ENCODE measurements at places on chromosomes 3 and 15.

DNA sequence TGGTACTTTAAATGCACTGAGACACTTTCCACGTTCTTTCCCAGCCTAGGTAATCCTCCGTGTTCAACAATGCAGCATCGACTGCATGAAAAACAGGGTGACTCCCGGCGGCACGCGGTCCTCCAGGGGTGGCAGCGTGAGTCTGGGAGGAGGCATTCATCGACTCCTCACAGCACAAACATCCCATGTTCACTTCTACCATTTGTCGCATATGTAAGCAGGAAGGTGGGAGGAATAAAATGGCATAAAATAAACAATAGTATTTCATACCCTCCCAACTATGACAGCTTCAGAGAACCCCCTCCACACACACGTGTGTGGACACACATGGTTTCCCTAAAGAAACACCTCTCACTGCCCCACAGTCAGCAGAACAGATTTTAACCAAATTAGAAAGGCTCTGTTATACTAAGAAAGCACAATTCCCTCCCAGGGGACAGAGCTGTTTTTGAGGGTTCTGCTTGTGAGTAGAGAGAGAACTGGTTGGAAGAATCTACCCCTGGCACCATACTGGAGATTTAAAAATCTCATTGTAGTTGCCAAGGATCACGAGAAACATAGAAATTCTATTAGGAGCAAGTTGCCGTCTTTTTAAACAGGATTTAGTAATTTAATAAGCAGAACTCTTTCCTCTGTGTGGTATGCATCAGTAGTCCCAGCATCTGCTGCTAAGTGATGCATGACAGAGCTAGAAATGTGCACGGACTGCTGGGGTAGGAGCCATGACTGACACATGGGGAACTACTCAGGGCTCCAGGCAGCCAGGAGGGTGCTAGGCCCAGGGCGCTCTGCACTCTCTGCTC lies 6.0 kb downstream of the FAM43A start:
- no peak for DNase-seq

- DNase-seq, result no peak
These were observed 25.1 kb upstream of the RPL29 start for GRCh38 chr3:52020796-52021195.

- no peak for DNase-seq
These were observed 72.4 kb downstream of the PRICKLE2 start for GRCh38 chr3:64152676-64153466.

DNA sequence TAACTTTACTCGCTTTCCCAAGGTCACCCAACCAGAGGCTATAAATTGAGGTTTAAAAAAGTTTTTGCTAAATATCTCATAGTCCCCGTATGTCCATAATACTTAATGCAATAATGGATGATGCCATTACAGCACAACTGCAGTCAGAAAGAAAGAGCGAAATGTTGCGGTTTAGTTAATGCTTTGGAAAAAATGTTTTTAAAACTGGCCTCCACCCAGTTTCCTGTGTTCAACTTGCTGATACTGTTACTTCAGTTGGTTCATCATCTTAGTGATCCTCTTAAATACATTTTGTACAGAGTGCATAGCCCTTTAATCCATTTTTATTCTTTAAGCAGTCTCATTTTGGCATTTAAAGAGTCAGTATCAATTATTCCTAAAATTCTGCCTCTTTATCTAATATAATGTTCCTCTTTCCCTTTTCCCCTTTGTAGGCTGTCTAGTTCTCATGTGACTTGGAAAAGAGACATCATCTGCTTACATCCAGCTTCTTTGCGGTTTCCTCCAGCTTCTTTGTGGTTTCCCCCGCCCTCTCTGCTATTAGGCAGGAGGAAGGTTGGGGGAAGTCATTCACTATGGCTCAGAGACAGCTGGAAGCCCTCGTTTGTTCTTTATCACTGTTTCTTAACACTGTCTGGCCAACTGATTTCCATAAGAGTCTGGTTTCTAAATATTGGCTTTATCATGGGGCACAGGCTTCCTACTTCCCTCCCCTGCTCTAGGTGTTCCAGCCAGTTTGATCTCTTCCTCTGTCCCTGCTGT lies 154.3 kb downstream of the GOLIM4 start:
- DNase-seq, result no peak

DNA sequence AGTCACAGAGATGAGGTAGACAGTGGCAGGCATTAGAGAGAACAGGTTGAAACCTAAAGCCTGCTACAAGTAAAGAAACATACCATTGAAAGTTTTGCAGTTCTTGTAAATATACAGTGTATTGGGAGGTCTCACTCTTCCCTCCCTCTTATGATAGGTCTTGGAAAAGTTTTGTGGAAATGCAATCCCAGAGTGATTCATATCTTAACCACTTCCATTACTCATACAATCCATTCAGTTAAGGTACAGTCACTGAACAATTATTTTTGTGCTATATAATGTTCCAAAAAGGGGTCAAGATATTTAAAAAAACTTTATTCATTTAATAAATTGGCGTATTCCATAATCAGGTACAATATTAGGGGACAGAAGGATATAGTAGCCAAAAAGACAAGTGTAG lies 737.7 kb upstream of the ALCAM start:
- no peak for DNase-seq

- no peak for DNase-seq
These were observed 757.7 kb downstream of the GRM7 start for GRCh38 chr3:7618606-7619005.

- no peak for DNase-seq
These were observed 53.8 kb downstream of the LRRK1 start for GRCh38 chr15:100972975-100973350.
